Memory B cell (primary cell): ENCODE measurements at places on chromosomes 12 and 14.

GRCh38 chr12:110530511-110530910, 28.4 kb downstream of the RAD9B start:
- DNase-seq, result no peak

DNA sequence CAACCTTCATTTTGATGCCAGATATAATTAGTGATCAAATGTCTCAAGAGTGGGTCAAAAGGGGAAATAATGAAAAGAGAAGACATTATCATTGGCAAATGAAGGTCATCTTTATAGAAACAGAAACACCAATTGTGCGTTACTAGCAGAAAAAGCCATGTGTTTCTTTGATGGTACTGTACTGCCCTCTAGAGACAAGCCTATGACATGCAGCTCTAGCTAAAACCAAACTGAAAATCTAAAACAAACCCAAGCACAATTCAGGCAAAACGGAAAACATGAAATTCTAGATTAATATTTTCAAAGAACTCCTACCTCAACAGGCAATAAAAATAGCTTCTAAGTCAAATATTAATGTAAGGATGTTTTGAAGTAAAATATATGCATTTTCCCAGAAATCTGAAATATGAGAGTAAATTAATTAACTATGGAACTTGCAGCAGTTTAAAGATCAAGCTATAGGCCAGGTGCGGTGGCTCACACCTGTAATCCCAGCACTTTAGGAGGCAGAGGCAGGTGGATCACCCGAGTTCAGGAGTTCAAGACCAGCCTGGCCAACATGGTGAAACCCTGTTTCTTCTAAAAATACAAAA, 115.4 kb downstream of the KLHL28 start:
- no peak for DNase-seq

DNA sequence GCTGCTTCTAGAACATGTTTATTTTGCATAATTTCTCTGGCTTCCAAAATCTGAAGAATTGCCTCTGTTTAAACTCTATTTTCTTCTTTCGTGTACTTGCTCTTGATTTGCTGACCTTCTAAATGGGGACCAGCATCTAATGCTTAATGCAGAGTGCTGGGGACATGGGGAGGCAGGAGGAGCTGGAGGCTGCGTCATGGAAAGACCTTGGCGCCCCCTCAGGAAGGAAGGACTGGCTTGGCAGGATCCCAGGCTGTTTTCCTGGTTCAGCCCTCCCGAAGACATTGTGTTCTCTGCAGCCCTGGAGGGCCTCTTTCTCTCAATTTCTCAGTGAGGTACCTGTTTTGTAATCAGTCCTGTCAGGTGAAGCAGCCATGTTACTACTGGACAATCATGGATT, 5.5 kb downstream of the PRKCH start:
- no peak for DNase-seq

- no peak for DNase-seq
Observed at GRCh38 chr12:112153181-112153892, 28.0 kb downstream of the TRAFD1 start.

DNA sequence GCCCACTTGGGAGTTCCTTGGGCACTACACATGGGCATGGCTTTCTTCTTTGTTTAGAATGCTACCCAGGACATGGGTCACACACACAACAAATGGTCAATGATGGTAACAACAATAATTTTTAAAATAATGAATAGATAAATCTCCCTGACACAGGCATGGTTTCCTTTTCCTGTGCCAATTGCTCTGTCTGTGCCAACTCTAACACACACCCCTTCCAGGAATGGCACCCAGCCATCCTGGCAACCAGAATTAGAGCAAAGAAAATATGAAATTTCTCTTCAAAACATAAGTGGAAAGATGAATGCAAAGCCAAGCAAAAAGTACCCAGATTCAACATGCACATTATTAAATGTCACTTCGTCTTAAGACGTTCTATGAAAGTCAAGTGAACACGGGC, 104.9 kb upstream of the SOX5 start:
- DNase-seq, result no peak

DNA sequence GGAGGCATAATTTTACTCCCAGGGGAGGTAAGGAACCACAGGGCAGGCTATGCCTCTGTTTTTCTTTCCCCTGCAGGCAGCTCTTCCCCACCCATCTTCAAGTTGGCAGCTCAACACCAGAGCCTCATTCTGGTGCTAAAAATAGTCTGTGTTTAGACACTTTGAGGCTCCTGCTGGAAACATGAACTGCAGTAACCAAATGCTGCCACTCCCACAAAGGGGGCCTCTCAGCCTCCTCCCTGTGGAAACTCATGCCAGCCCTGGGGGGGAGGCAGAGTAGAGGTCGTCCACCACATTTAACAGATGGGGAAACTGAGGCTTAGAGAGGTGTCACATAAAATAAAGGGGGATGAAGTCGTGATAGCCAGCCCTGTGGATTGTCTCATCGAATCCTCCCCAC, 61.4 kb downstream of the WSCD2 start:
- DNase-seq, result no peak
